Left lung (tissue), 14 donors: ENCODE measurements at places on chromosomes 12 and 14. TPM values are rescaled to one million over a fixed set of nuclear protein-coding genes. Genes with fewer than 3 reads are reported as not detected.
A peak's percentile ranks its signal among the peaks of the same experiment; 100 is the strongest.

- no peak for DNase-seq
- no peak overlapping the region for H3K4me3 ChIP-seq
- H3K27ac ChIP-seq, result no peak overlapping the region
- H3K4me1 ChIP-seq, result no peaks in the 10 kb centered on the region
These were observed 39.2 kb downstream of the TTLL5 start for GRCh38 chr14:75700295-75700694.

GRCh38 chr12:108768591-108769500 is 37.5 kb upstream of the CORO1C start:
- H3K4me1 ChIP-seq, result peaks cover 5% of the 10 kb centered on the region
- no peak overlapping the region for H3K27ac ChIP-seq
- H3K4me3 ChIP-seq, result peak overlapping the region; percentile 21
- H3K27me3 ChIP-seq, result peaks cover 10% of the 10 kb centered on the region

DNA sequence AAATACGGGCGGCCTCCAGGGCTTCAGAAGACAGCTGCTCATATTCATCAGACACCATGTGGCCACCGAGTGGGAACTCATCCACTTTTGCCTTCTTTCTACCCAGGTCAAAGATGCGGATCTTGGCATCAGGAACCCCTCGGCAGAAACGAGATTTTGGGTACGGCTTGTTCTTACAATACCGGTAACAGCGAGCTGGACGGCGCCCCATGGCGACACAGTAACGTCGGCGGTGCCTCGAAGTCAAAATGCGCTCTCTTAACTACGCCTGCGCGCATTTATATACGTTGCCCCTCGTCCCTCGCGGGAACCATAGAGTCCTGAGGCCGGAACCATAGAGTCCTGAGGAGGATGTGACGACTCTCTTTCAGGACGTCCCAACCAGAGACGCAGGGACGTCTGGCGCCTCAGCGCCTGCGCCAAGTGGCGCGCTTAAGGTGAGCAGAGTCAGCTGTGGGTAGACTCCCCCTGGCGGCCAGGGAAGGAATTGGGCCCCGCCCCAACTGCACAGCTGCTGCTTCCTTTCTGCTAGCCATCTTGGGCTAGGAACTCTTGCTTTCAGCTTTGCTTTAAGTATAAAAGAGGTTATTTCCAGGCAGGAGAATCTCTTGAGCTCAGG is at the start of gene RPL10L:
Gene RPL10L, minus strand, starts transcription at position 256 of the 619 bp plus-strand sequence. Its CDS starts 45 bp downstream, at position 211.
- H3K4me1 ChIP-seq, result no peaks in the 10 kb centered on the region
- H3K4me3 ChIP-seq, result no peak within 1 kb of the TSS
- DNase-seq, result no peak
- H3K36me3 ChIP-seq, result no peaks in the 10 kb centered on the region
- H3K27me3 ChIP-seq, result no peaks in the 10 kb centered on the region
- H3K27ac ChIP-seq, result no peak within 1 kb of the TSS

DNA sequence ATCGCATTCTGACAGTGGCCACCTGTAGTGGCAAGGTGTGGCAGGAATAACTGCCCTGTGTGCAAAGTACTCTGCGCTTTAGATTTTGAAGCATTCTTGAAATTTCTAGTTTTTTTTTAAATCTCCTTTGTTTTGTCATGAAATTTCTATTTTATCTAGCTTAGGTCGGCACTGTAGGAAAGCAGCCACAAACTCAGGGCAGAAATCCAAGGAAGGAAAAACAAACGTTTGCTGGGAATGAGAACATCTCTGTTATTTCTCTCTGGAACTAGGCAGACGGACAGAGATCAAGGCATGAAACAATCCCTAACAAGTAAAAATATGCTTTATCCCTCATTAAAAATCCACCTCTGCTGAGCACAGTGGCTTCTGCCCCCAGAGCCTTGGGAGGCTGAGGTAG is 1.3 kb upstream of the NR2C1 start:
- H3K4me1 ChIP-seq, result peaks cover 7% of the 10 kb centered on the region
- no peak overlapping the region for H3K27ac ChIP-seq
- H3K36me3 ChIP-seq, result no peaks in the 10 kb centered on the region
- no peak overlapping the region for H3K4me3 ChIP-seq
- DNase-seq, result no peak

- no peaks in the 10 kb centered on the region for H3K27me3 ChIP-seq
- H3K27ac ChIP-seq, result no peak overlapping the region
- H3K4me1 ChIP-seq, result no peaks in the 10 kb centered on the region
- H3K36me3 ChIP-seq, result no peaks in the 10 kb centered on the region
- no peak overlapping the region for H3K4me3 ChIP-seq
- no peak for DNase-seq
These were observed 214.7 kb upstream of the RTL1 start for GRCh38 chr14:101118233-101118632.

GRCh38 chr12:50066402-50066801 is 9.0 kb downstream of the ASIC1 start:
- peaks cover 9% of the 10 kb centered on the region for H3K27me3 ChIP-seq
- H3K4me3 ChIP-seq, result no peak overlapping the region
- no peak overlapping the region for H3K27ac ChIP-seq
- no peak for DNase-seq
- H3K36me3 ChIP-seq, result no peaks in the 10 kb centered on the region

The LALBA gene
- not detected for polyA plus RNA-seq

The GALNT6 gene
- polyA plus RNA-seq, result 2.5 TPM

The CBLN3 gene
- polyA plus RNA-seq, result 3.6 TPM
